ENCODE measurements at places on chromosomes 12 and 14.
A peak's percentile ranks its signal among the peaks of the same experiment; 100 is the strongest.

DNA sequence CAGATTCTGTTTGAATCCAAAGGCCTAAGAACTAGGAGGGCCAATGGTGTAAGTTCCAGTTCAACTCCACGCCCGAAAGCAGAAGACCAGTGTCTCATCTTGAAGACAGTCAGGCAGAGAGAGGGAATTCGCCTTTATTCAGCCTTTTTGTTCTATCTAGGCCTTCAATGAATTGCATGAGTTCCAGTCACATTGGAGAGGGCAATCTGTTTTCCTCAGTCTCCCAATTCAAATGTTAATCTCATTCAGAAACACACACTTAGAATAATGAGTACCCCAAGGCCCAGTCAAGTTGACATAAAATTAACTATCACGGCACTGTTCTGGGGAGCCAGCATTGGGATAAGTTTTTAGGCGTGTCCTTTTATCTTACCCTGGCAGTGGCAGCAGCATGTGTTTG lies 65.8 kb downstream of the C14orf39 start:
- DNase-seq, result no peak

- DNase-seq, result peak; percentile 45
These were observed 42.2 kb upstream of the ATP23 start for GRCh38 chr12:57899010-57899662.

GRCh38 chr12:44336577-44336976 lies 500.7 kb downstream of the TMEM117 start:
- DNase-seq, result no peak

GRCh38 chr12:123085730-123086487 lies 65.0 kb downstream of the PITPNM2 start:
- DNase-seq, result no peak

DNA sequence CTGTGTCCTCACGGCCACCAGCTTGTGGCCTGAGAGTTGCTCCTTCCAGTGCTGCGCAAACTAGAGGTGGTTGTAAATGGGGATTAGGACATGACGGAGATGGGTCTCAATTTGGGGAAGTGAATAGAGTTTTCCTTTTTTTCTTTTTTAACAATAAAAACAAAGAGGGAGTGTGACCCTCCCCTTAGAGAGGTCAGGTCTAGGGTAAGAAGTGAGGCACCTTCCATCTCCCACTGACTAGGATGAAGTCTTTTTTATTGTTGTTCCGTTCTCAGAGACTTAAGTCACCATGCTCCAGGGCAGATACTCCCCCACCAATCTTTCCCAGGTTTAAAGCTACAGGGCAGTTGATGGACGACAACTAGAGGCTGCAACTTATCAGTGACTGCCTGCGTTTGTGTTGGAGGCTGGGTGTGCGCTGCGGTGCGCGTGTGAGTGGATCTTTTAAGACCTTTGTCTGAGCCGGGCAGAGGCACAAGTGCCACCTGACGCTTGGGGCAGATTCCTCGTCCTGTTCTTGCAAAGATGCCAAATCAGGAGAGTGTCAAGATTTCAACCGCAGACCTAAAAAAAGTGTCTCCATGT lies 2.1 kb upstream of the GSC start:
- DNase-seq, result no peak

DNA sequence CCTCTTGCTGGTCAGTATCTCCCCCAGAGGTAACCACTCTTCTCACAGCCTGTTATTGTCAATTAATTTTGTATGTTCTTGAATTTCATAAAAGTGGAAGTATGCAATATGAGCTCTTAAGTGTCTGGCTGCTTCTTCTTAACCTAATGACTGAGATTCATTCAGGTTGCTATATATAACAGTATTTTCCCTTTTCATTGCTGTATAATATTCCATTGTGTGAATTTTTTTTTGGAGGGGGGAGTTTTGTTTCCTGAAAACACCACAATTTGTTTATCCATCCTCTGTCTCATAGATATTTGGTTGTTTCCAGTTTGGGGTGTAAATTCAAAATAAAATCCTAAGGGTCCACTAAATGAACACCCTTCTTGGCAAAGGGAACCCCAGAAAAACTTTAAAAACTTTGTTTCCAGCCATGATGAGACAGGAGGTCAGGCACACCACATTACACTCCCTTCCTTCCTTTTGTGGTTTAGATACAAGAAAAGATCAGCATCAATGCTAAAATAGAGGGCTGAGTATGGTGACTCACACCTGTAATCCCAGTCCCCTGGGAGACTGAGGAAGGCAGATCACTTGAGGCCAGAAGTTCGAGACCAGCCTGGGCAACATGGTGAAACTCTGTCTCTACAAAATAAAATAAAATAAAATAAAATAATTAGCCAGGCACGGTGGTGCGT lies 4.1 kb upstream of the DAO start:
- no peak for DNase-seq

DNA sequence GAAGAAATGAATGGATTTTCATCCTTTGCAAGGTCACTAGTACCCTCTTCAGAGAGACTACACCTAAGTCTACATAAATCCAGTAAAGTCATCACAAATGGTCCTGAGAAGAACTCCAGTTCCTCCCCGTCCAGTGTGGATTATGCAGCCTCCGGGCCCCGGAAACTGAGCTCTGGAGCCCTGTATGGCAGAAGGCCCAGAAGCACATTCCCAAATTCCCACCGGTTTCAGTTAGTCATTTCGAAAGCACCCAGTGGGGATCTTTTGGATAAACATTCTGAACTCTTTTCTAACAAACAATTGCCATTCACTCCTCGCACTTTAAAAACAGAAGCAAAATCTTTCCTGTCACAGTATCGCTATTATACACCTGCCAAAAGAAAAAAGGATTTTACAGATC lies 40.8 kb downstream of the SPATA7 start:
- DNase-seq, result no peak

DNA sequence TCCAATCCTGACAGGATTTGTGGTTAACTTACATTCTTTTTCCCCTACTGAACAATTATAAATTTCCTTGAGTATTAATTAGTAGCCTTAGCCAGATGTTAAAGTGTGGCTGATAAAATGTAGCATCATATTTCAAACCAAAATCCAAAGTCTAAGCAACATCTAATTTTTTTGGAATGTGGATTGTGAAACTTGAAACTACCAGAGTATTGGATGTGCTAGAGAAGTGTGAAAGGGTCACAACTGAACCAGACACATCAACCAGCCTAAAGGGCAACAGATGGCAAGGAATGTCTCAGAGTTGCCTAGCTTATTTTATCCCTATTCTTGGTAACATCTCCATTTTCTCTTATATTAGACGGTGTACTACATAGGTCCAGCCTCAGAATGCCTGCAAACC lies 153.1 kb upstream of the DCN start:
- no peak for DNase-seq

DNA sequence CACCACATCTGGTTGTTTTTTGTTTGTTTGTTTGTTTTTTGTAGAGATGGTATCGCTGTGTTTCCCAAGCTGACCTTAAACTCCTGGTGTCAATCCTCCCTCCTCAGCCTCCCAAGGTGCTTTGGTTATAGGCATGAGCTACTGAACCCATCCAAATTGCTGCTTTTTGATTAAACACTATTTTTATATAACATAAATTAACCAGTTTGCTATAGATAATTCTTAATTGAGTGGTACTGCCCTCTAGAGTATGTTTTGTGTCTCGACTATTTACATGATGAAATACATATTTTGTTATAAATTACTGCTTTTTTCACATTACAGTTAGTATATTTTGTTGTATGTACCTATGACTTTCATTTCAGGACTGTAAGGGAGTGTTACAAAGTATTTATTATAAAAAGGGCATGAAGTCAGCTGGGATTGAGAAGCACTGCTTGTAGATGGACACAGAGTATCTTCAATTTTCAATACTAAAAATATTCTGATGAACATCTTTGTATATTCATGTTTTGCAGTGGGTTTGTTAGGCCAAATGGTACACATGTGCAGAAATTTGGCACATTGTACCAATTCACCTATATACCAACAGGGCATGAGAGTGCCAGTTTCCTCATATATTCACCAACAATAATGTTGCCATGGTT lies 14.9 kb upstream of the SCAF11 start:
- no peak for DNase-seq

DNA sequence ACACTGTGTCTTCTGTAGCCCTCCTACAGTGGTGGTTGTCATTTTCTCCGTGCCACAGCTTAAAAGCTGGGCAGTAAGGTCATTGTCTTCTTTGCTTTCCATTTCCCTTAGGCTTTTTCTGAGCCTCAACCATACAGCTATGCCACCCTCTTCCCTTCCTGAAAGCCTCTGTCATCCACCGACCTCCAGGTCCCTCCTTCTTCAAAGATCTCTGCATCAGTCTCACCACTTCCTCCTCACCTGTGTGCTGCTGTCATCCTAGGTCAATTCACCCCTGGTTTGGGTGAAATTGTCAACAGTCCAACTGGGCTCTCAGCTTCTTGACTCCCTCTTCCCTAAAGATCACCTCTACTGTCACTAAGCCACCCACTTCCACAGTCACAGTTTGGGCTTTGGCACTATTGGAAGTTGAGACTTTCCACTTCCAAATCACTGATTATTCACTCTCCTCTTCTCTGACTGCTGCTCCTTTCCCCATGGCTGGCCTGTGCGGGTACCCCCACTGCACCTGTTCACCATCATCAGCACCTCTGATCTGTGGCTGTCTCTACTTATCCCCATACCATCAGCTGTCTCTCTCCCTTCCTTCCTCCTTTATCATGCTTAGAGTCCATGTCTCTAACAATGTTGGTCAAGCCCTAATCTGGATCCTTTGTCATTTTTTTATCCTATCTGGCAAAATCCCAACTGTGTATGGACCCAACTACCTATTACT lies 15.5 kb upstream of the TSPAN9 start:
- DNase-seq, result no peak

DNA sequence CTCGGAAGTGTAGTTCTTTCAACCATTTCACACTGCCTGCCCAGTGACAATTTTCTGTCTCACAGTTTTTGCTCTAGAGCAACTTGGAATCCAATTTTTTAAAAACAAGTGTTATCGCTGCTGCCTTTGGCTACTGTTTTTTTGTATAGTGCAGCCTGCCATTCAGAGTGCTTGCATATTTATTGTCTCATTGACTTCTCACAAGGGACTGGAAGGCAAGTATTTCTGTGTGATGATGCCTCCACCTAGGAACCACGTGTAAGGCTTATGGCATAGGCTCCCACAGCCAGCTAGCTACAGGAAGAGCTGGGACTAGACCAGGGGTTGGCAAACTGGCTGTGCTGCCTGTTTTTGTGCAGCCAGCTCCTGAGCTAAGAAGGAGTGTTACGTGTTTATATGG lies 903 bp downstream of the PARPBP start:
- DNase-seq, result no peak

DNA sequence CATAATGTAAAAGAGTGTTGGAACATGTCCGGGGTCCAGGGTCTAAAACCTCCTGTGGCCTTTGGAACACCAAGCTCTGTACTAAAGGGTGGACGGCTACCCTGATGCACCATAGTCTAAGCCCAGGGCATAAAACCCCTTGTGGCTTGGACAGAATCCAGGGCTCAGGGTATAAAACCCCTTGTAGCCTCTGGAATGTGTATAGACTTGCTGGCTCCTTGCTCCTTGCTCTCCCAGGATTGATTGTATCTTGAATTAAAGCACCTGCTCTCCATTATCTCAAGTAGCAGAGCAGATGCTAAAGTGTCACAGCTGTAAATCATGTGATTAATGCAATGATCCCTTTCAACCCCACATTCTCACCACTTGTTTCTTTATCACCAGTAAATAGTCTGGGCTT lies 556.5 kb downstream of the LRFN5 start:
- DNase-seq, result no peak

- no peak for DNase-seq
These were observed 345.8 kb downstream of the TMEM132D start for GRCh38 chr12:129558036-129558435.

- DNase-seq, result no peak
These were observed 1.0 kb downstream of the GMFB start for GRCh38 chr14:54487771-54488170.

- no peak for DNase-seq
These were observed 74.8 kb downstream of the PAPOLA start for GRCh38 chr14:96576937-96577336.

DNA sequence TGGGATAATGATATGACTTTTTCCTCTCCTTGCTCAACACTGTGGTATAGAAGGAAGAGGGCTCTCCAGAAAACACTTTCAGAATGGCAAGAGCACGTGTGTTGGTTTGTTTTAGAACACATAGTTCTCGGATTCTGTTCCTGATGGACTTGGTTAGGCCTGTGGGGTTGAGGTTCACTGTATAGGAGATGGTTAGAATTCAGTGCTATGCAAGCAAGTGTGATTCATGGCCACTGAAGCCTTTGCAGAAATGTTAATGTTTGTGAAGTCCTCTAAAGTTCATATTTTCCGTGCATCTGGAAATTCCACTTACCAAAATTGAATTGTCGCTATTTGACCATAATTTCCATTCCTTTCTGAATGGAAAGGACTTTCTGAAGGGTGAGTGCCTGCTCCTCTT lies 233.2 kb upstream of the DDHD1 start:
- peak; percentile 20 for DNase-seq

DNA sequence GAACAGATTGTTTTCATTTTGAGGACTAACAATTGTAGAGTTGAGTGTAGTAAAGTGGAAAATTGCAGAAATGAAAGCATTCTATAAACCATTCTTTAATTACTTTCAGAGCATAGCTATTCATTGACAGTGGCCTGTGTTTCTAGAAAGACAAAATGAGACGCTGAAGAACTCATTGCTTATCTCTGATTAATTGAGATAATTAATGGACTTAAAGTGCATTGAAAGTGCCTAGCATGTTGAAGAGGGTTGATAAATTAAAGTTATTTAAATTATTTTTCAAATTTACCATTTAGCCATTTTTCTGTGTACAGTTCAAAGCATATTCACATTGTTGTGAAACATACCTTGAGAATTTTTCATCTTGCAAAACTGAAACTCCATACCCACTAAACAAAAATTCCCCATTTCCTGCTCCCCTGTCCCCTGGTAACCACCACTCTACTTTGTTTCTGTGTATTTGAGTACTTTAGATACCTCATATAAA lies 57.4 kb downstream of the DAAM1 start:
- no peak for DNase-seq

- no peak for DNase-seq
These were observed 38.5 kb upstream of the SLCO1C1 start for GRCh38 chr12:20656600-20656999.

DNA sequence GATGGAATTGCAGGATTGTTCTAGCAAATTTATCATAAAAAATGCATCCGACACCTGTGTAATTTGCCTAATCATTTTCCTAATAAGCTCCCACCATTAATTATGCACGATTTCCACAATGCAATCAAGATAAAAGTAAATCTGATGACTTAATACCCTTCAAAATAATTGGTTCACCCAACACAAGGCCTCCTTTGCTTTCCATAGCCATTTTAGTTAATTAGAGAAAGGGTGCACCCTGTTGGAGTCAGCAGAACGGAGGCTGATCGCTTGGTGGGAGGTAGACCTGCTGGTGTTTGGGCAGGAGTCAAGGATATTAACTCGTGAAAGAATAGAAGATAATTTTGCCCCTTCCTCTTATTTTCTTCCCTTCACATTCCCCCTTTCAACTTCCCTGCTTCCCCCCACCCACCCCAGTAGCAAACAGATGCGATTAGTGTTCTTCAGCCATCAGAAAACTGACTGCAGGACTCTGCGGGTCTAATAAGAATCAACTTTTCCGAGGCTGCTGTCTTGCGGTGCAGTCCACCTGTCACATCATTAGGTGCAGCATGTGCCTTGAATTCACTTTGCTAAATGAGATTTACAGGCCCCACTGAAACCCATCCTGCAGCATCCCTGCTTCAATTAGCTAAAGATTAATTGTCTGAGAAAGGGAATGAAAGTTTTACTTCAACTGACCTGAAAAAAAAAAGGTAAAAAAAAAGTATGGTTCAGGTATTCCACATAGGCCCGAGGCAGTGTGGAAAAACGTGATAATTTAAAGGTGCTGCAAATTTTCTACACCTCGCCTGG lies 553.7 kb upstream of the LMO3 start:
- DNase-seq, result no peak

- DNase-seq, result no peak
These were observed 23.4 kb downstream of the CGRRF1 start for GRCh38 chr14:54533100-54533499.

Measured in femur (tissue), 1 donor.